ENCODE measurements at places on chromosomes 16 and 17. TPM values are rescaled to one million over a fixed set of nuclear protein-coding genes. Genes with fewer than 3 reads are reported as not detected.

- DNase-seq: no peak
These were observed 111.0 kb downstream of the ENGASE start for GRCh38 chr17:79185671-79186070.

GRCh38 chr16:9964426-9964825, 217.8 kb downstream of the GRIN2A start:
- no peak for DNase-seq

GRCh38 chr16:2200313-2200712, 3.9 kb upstream of the CASKIN1 start:
- DNase-seq: no peak

GRCh38 chr16:49858200-49859124, 2.5 kb upstream of the ZNF423 start:
- peak; percentile 64 for DNase-seq

DNA sequence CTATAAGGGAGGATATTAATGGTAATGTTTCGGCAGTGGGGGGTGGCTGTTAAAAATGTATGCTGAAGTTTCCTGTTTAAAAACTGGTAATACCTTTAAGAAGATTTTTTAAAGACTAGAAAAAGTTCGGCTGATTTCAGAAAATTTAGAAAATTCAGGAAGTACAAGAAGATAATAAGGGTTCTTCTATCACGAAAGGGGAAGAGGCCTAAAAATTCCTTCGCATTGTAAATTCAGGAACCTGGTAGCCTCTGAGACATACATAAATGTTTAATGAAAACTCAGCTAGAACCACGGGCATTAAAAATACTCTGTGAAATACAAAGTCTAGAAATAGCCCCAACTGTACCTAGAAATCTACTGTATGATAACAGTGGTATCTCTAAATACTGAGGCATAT, 181.2 kb downstream of the PARN start:
- DNase-seq: no peak

DNA sequence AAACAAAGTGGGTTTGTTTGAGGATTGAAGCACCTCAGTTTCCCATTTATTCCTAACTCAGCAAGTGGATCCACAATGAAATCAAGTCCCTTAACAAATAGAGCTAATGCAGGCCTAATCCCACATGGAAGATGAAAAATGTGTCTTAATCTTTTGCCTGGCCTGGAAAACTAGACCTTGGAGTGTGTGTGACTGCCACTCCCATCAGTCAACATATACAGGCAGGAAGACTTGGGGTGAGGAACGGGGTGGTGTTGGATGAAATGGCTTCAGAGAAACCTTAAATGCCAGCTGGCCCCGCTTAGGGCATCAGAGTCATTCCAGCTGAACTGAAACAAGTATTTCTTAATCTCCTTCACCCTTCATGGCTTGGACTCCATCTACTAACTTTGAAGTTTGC, 269.5 kb downstream of the MAF start:
- DNase-seq: no peak

GRCh38 chr17:38511150-38512108, 83.2 kb downstream of the ARHGAP23 start:
- DNase-seq: no peak

GRCh38 chr17:42849451-42850181, 1.4 kb upstream of the AOC3 start:
- DNase-seq: no peak

- DNase-seq: peak; percentile 69
These were observed 11.8 kb upstream of the SLFN13 start for GRCh38 chr17:35460354-35460851.

GRCh38 chr16:61897657-61898056, 138.6 kb downstream of the CDH8 start:
- DNase-seq: no peak

- DNase-seq: no peak
These were observed 645 bp upstream of the GFOD2 start for GRCh38 chr16:67719778-67720144.

DNA sequence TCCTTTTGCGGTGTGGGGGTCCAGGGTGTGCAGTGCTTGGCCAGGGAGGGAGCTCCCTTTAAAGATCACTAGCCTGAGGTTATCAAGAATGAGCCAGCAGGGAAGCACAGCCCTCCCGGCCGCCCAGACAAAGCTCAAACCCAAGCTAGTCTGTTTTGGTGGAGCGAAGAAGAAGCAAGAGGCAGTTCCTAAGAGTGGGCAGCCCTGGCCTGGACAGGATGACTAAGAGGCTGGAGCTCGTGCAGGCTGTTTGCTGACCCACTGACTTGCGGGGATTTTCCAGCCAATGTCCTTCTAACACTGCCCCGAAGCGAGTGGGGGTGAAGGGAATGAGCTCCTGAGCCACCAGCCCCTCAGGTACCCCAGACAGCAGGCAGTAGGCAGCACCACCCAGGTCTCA, 134.4 kb downstream of the COPRS start:
- no peak for DNase-seq

DNA sequence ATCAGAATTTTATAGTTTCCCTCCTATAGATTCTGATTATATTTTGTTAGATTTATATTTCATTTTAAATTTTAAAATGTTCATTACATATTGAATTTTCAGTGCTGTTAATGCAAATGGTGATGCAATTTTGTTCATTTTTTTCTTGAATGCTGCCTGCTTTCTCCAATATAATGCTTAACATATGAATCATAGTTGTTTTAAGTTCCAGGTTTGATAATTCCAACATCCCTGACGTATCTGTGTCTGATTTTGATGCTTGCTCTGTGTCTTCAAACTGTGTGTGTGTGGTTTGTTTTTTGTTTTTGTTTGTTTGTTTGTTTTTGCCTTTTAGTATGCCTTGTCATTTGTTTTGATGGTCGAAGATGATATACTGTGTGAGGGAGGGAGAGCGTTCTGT, 134.7 kb upstream of the ELAC2 start:
- DNase-seq: no peak

Gene TMEM204
- total RNA-seq: 58.2 TPM

Gene CACNA1G
- total RNA-seq: 0.02 TPM

Gene WDR59
- total RNA-seq: 22.8 TPM

Gene EFCAB3
- not detected for total RNA-seq

Gene CDH16
- 0.13 TPM for total RNA-seq

Gene UBB
- total RNA-seq: 1,552 TPM

Gene P2RX1
- 0.47 TPM for total RNA-seq

Gene CSF3
- not detected for total RNA-seq

Gene HOXB1
- total RNA-seq: not detected

Gene HP
- total RNA-seq: 3.0 TPM
